Glutamatergic neuron (in vitro differentiated cells): ENCODE measurements at places on chromosomes 4 and X.

DNA sequence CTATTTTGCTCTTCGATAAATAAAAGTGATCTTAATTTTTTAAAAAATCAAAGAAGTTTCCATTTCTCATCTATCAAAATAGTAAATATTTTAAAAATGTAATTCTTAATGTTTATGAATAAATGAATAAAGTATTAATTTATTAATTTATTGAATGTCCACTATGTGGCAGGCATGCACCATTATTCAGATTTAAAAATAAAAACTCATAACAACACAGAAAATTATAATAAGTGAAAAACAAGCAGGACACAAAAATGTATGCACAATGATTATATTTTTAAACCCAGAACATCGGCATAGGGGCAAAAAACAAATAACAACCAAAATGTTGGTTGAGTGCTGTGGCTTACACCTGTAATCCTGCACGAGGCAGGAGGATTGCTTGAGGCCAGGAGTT is 5.3 kb upstream of the PYURF start:
- no peak for DNase-seq

DNA sequence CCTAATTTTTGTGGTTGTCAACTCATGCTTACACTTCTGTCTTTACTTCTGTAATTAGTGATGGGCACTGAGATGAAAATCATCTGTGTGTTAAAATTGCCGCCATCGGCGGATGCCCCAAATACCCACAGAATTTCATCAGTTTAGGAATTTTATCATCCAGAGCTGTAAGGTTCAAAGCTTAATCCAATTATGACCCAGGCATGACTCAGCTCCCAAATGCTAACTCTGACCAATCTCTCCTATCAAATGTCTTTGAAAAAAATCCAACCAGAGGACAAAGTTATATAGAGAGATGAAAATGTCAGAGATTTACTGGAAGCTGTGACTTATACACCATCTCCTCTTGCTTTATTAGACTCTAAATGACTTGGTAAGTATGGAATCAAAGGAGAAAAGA is 1048.7 kb upstream of the PRKX start:
- no peak for DNase-seq

DNA sequence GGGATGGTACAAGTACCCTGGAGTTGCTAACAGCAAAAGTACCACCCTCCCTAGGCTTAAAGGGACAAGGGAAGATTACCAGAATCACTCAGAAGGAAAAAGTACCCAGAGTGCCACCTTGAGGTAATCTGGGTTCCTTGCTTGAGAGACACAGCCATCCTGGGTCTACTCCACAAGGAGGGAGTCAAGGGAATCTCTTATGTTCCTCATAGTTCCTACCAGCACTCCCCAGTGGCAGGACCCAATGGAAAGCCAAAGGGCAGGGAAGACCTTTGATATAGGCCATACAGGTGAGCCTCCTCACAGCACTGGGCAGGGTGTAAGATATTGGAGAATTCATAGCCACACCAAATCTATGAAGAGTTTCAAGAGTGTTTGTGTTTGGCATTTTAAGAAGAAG is 5.7 kb downstream of the IL2 start:
- DNase-seq = no peak

DNA sequence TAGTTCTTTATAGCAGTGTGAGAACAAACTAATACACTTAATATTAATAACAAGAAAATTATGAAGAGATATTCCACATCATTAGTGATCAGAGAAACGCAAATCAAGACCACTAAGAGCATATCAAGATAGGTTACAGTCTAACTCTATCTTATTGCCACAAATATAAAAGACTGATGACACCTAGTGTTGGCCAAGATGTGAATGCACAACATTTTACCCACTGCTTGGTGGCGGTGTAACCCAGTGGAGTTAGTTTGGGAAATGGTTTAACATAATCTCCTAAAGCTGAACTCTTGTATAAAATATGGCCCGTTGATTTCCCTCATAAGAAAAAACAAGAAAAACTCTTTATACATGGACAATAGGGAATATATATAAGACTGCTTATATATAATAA is 92.4 kb downstream of the SLITRK2 start:
- no peak for DNase-seq

GRCh38 chr4:122701061-122701460 is 31.4 kb upstream of the BBS12 start:
- no peak for DNase-seq

- DNase-seq = no peak
Measured at GRCh38 chrX:78119521-78120227, 15.6 kb downstream of the PGK1 start.

DNA sequence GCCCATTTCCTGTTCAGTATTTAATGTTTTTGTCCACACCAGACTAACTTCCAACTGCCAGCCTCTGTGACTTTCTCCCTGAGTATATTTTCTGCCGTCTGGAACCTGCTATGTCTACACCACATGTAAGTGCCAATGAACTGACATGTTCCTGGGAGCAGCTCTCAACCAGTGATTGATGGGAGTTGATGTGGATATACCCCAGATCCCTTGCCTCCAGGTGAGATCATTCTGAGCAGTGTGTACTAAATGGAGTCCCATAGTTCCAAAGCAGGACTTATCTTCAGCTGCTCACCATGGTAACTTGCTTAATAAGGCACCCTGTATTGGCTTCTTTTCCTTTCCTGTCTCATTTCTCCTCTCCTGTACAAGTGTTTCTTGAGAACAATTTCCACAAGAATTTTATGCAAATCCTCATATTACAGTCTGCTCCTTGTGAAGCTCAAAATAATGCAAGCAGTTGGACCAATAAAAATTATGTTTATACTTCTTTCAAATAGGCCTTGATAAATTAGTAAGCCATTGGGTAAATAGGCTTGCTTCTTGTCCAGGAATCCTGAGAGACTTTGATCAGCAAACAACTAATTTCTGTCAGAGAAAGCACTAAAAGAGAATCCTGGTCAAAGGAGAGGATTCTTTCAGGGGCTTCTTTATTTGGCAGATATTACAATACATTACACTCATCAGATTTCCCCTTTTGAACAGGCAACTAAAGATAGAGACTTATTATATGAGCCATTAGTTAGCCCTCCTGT is 911.7 kb upstream of the NDST4 start:
- no peak for DNase-seq

DNA sequence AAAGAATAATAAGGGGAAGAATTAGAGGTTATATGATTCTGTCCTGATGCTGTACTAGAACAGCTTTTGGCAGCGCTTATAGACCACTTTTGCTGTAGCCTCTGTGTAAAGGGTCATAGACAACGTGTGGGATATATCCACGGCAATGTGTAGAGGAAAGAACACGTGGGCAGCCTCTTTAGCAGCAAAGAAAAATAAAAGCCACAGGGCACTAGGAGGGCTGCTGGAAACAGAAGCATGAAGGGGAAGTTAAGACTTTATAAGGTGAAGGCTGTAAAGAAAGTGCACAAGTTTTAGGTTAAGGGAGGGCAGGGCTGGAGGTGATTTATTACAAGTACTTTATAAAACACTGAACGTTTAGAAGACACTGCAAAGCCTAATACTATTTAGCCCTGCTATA is 20.1 kb upstream of the PHEX start:
- DNase-seq = no peak

DNA sequence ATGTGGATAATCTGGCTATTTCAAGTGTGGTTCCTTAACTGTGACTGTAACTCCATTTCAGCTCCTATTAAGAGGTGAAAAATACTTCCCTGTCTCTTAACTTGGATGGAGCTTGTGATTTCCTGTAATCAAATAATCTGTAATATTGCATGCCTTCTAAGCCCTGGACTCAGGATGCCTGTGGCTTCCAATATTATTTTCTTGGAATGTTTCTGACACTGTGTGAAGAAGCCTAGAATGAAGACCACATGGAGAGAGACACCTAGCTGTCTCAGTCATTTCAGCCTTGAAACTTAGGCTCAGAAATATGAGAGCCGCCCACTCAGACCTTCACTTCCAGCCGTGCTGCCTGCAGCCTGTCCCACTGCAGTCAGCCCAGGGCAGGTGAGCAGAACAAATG is 544.3 kb downstream of the TRIML1 start:
- DNase-seq = no peak

GRCh38 chr4:173194157-173194556 is 25.5 kb downstream of the GALNT7 start:
- DNase-seq = no peak

DNA sequence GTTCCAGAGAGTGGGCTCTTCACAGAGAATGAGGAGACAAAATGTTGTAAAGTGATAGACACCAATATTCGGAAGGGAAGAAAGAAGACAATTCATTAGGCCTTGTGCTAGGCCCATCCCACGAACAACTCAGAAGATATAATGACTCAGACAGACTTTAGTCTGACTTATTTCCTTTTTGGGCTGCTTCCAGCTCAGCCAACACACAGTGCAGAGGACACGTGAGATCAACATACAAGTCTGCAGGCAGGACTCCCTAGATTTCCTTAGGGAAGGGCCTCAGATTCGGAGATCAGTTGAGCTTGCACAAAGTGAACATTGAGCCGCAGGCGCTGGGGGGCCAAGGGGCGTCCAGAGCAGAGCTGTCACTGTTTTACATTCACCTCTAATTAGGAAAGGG is 290.7 kb upstream of the TENM3 start:
- DNase-seq = no peak

- DNase-seq = no peak
Measured at GRCh38 chr4:144634978-144635747, 10.8 kb upstream of the HHIP start.

DNA sequence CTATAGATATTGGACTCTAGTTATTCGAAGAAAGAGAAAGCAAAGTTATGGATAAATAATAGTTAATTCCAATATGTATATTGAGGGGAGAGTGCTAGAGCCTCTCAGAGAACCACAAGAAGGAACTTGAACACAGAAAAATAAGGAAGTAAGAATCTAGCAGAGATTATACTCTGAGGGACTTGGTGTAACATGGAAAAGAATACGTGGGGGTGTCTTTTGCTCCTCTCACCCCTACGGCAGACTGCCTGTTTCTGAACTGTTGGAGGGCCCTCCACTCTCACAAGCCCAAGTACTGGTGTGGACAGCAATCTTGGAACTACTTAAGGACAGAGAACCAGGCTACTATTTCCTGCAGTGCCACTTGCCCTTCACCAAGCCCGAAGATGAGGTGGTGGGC is 1174.4 kb upstream of the PCDH10 start:
- no peak for DNase-seq

GRCh38 chr4:181376058-181376457 is 867.1 kb upstream of the TENM3 start:
- DNase-seq = no peak

DNA sequence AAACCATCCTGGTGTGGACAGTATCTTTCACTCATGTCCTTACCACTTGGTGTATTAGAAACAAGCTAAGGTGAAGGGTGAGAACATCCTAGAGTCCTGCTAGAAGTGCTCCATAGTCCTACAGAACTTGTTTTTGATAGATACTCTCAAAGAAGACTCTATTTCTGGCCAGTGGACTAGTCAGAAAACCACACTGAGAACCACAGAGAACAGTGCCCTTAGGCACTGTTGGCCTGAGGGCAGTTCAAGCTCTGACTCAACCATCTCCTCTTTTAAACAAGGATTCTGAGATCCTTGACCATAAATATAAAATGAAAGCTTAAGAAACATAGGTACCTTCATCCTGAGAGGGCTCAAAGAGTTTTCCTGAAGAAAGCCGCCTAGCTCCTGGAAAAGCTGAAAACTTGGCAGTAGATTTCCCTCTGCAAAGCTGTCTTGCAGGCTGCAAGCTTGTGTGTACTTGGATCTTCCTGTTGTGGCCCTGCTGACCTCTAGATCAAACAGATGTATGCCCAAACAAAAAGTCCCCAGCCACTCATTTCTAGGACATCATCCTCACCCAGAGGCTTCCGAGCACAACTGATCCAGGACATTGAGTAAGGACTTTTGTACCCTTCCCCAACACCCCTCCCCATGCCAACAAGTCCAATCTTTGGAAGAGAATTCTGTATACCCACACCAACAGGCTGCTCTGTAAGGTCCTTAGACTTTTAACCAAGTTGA is 111.6 kb upstream of the CXCL13 start:
- no peak for DNase-seq

DNA sequence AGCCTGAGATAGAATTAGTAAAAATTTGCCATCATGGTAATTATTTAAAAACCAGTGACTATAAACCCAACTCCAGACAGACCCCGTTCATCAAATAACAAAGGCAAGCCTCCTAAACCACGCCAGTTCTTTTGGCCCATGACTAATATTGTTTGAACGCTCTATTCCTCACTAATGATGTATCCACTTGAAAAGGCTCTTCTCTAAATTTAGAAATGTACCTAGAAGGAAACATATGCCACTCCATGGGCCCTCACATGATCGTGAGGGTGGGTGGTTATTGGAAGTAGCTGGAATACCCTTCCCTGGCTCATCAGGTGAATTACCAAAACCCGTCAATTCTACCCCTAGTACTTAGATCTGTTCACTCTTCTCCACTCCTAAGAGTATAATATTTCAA is 249.2 kb downstream of the COL25A1 start:
- no peak for DNase-seq

GRCh38 chrX:16786791-16787735 is 797 bp downstream of the TXLNG start:
- peak; percentile 21 for DNase-seq
